Stimulated activated CD8-positive, alpha-beta memory T cell treated with anti-CD3 and anti-CD28 coated beads, Interleukin-4, amount 100 ng/mL, for 4 hours (primary cell): ENCODE measurements at places on chromosomes 7 and 10.

- DNase-seq = no peak
Observed at GRCh38 chr10:30798646-30799185, 169.2 kb upstream of the LYZL2 start.

DNA sequence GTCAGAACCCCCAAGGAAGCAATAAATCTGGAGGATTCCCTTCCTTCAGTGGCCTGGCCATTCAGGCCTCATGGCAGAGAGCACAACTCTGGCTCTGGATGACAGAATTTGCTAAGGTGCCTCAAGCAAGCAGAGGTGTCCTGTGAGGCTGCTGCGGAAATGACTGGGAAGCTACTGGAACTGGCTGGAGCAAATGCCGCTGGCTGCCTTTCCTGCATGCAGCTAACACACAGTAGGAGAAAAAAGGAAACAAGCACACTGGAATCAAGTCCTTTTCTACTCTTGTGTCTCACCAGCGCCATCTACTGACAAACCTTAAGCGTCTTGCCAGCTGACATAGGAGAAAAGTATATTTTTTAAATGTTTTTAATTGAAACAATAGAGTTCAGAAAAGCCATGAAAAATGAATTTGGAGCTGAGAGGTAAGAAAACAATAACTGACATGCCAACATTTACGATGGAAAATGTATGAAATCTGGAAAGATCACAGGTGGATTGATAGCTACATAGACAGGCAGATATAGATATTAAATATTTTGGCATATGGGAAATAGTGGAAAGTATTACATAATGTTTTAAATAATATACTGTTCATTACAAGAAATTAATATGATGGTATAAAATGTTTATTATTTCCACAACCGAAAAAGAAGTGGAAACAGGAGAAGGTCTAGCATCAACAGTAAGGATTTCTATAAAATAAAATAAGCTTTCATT lies 951.6 kb downstream of the ANKRD7 start:
- DNase-seq = no peak

DNA sequence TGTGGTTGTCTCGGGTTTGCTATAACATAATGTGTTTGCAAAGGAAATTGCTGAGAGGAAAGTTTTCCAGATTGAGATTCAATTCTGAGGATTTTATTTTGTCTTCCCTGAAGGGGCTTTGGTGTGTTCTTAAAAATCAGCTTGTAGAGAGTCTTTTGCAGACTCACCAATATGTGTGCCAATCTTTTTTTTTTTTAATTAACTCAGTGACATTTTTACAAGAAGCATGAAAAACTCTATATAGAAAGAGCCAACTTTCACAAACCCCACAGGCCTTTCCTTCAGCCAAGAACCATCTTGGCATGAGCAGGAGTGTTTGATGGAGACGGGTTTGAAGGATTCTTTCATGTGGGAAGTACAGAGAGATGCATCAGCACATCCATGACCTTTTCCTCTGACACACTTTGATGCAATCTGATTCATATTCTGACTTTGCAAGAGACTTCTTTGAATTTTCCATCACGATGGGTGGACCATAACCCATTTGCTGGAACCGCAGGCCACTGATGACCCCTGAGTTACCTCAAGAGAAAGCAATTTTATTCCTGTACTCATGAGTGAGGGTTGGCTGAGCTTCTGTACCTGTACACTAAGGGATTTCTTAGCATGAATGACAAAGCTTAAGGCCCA lies 892.6 kb downstream of the XPNPEP1 start:
- no peak for DNase-seq

- no peak for DNase-seq
Observed at GRCh38 chr7:68888971-68889385, 709.3 kb upstream of the AUTS2 start.

DNA sequence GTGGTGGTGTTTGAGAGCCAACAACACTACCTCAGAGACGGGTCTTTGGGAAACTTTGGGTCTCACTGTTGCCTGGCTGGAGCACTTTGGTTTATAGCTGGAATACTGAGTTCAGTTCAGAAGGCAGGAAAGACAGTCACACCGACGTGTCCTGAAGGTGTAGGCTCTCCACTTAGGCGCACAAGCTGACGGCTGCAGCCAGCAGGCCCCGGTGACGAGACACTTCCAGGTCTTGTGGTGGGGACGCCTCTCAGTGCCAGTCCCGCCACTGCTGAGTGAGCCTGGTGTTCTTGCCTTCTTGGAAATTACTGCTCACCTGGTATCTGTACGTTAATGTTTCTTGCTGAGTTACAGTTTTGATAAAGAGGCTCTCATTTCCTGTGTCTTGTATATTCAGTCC lies 74.0 kb downstream of the WDR37 start:
- DNase-seq = no peak

DNA sequence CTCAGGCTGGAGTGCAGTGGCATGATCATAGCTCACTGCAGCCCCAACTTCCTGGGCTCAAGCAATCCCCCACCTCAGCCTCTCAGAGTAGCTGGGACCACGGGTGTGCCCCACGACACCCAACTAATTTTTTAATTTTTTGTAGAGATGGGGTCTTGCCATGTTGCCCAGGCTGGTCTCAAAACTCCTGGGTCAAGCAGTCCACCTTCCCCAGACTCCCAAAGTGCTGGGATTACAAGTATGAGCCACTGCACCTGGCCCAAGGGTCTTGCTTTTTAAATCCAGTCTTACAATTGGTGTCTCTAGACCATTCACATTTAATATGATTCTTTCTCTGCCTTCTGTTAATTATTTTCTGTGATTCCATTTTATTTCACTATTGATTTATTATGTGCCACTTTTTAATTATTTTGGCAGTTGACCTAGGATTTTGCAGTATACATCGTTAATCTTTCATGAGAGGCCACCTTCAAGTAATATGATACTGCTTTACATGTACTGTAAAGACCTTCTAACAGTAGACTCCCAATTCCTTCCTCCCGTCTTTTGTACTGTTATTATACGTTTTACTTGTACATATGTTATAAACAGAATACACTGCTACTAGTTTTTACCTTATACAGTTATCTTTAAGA lies 18.7 kb downstream of the MMP21 start:
- DNase-seq = no peak

DNA sequence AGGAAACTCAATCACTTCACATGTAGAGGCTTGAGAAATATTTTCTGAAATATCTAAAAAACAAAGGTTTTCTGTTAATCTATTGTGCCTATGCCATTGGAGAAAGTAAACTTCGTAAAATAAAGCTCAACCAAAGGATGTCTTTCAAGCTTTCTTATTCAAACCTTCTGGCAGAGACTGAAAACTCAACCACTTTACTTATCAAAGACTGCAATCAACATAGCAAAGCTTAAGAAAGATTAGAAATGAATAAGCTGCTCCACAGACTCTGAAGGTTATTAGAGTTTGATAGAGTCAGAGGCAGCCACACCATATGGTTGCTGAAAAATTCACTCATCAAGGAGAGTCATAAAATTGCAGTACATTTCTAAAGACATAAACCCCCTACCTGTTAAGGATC lies 245.8 kb upstream of the MEOX2 start:
- DNase-seq = no peak

DNA sequence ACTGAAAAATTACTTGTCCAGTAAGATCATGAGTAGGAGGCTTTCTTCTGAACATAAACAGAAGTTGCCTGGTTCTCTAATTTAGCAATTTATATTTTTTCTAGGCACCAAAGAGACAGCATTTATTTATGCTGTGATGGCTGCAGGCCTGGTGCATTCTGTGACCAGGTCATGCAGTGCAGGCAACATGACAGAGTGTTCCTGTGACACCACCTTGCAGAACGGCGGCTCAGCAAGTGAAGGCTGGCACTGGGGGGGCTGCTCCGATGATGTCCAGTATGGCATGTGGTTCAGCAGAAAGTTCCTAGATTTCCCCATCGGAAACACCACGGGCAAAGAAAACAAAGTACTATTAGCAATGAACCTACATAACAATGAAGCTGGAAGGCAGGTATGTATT lies 2.8 kb downstream of the WNT16 start:
- DNase-seq = no peak

DNA sequence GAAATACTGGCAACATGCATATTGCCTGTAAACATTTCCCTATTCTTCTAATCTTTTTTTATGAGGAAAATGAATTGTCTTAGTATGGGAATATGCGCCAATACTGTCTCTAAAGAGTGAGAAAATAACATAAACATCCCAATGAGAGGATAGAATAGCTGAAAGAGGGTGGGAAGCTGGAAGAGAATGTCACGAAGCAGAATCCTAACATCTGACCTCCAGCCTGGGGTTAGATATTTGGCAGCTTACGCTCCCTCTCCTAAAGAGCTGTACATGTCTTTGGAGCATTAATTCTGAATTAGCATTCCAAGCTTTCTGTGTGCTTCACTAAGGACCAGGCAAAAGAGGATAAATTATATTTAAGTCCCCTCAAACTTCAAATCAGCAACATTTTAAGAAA lies 31.6 kb upstream of the SLC16A12 start:
- no peak for DNase-seq

DNA sequence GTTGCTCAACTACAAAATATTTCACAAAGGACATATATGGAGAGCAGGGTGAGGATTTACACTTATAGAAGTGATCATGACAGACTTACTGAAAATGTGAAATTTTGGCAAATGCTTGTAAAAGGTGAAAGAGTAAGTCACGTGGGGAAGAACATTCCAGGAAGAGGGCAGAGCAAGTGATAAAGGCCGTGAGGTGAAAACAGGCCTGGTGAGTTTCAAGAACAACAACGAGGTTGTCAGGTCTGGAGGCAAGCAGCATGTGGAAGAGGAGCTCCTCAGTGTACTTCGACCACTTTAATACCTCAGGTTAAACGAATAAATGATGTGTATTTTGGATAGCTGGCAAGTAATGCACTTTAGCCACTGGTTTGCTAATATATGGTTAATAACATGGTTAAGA lies 706.7 kb downstream of the PCDH15 start:
- DNase-seq = no peak

DNA sequence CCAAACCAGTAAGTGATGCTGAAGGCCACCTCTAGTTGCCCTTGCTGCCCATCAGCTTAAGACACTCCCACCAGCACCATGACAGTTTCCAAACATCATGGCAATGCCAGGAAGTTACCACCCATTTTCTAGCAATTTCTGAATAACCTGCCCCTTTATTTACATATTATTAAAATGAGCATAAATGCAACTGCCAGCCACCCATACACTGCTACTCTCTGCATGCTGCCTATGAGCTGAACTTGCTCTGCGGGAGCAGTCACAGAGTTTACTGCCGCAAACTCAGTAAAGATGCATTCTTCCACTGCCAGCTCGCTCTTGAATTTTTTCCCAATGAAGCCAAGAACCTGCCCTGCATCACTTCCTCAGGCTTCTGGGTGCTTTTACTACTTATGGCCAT lies 212.6 kb downstream of the SH2D4B start:
- no peak for DNase-seq

DNA sequence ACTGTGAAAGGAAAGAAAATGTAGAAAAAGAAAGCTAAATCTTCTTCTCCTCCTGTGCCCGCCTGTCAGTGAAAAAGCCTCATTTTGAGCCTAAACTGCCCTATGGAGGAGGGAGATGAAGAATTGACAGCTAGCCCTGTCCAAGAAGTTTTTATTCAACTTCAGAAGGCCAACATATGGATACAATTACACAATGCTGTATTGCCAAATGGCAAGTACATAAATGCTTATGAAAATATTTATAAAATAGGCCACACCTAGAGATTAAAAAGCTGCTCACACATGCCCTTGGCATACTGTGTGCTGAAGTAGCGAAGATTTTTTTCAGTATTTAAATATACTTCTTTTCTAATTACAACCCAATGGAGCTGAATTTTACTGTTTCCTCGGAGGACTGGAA lies 65.1 kb upstream of the NEBL start:
- no peak for DNase-seq

GRCh38 chr10:114367351-114368056 lies 36.8 kb downstream of the AFAP1L2 start:
- DNase-seq = no peak

DNA sequence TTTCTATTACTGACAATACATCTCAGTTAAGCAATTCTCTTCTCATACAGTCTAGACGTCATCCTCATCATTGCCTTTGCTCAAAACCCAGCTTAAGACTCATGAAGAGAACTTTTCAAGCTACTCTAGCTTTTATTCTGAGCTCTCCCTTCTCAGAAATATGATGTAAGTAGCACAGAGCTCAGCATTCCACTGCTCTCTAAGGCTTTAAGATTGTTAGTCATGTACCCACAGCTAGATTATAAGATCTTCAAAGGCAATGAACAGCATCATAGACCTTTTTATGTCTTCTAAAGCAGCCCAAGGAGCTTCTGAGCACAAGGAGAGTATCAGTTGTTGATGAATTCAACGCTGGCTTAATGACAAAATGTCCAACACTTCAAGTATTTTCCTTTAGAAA lies 119.3 kb downstream of the NRP1 start:
- no peak for DNase-seq

- DNase-seq = no peak
Observed at GRCh38 chr7:76269895-76270294, 32.6 kb upstream of the HSPB1 start.

GRCh38 chr10:132184816-132185593 lies 1.7 kb upstream of the DPYSL4 start:
- DNase-seq = no peak
